ENCODE measurements at places on chromosomes 4 and X.
A peak's percentile ranks its signal among the peaks of the same experiment; 100 is the strongest.

DNA sequence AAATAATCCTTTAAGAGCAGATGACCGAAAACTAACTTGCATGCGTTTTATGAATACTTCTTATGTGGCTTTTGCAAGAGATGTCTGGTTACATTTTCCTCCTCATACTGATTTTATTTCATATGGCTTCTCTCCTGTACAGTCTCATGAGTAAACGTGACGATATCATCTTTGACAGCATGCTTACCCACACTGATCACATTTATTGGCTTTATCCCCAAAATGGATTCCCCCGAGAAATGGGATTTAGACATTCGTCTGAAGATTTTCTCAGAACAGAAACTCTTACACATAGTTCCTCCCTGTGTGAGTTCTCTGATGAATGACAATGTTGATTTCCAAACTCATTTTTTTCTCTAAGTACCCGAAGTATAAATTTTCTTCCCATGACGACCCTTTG lies 939.7 kb upstream of the LCORL start:
- no peak for DNase-seq

GRCh38 chr4:5524446-5525299 lies 183.7 kb downstream of the EVC2 start:
- no peak for DNase-seq

- no peak for DNase-seq
These were observed 2.0 kb upstream of the HELT start for GRCh38 chr4:185016101-185016940.

DNA sequence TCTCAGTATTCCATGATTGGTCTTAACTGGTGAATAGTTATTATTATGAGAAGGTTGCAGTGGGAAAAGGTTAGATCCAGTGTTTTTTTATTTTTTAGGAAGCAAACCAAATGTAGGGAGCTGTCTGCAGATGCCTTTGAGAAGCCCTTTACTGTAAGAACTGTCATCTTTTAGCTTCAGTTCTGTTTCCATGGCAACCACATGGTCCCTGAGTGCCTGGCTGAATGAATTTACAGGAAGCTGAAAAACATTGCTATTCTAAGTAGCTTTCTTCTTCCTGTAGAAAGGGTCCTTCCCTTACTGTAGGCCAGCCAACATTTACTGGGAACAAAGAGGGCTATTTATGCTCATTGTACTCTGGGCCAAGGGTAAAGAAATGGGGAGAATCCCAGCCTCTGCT lies 103.3 kb downstream of the DCLK2 start:
- no peak for DNase-seq

- no peak for DNase-seq
These were observed 354.1 kb downstream of the CHIC1 start for GRCh38 chrX:73916931-73917667.

DNA sequence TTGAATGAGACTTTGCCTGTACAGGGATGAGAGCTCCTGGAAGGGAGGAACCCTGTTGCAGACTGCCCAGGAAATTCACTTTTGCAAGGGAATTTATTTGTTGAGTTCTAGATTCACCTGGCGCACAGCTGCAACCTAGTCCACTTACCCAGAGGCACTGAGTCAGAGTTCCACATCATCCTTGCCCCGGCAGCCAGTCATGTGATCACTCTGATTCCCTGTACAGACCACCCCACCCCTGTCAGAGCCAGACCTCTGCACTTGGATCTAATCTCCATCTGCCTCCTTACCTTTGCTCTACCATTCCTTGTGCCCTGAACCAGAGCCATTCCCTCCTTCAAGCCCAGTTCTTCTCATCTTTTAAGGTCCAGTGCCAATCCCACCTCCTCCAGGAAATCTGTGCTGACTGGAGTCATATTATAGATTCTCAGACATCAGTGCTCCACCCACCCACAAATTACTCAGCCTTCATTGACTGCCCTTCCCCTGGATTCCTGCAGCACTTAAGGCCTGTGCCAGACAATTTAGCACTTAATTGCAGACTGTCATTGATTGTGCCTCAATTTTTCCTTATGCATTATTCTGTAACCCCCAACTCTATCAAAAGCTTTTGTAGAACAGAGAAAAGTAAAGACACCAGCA lies 84.1 kb upstream of the MAGEA4 start:
- no peak for DNase-seq

GRCh38 chr4:118308306-118309030 lies 44.3 kb downstream of the PRSS12 start:
- DNase-seq = no peak

DNA sequence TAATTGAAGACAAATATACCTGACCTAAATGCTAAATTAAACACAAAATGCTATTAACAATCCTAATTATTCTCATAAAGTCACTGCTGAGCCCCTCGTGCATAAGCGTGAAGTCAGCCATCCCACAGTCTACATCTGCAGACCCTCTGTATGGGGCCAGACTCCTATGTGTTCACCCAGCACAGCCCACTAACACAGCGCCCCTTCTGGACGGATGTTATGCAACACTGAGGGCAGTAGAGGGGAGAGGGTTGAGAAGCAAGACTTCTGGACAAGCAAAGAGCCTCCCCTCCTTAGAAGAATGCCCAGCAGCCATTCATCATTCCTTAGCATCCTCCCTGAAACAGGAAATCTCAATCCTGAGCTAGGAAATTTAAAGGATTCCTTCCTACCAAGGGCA lies 7.9 kb downstream of the TRPC3 start:
- no peak for DNase-seq

DNA sequence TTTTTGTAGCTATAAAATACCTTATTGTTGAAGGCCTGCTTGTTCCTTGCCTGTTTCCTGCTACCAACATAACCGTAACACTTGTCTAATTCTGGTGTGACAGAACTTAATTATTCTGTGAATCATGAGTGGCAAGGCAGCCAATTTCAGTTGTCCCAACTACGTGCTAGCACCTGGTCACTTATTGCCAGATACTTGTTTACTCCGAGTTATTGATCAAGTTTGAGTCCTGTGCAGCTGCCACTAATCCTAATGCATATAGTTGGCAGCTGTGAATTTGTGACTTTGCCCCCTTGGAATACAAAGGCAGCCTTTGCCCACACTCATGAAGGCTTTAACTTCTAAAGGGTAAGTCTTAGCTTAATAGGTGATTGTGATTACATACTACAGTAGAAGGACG lies 7.8 kb upstream of the RNF128 start:
- no peak for DNase-seq

DNA sequence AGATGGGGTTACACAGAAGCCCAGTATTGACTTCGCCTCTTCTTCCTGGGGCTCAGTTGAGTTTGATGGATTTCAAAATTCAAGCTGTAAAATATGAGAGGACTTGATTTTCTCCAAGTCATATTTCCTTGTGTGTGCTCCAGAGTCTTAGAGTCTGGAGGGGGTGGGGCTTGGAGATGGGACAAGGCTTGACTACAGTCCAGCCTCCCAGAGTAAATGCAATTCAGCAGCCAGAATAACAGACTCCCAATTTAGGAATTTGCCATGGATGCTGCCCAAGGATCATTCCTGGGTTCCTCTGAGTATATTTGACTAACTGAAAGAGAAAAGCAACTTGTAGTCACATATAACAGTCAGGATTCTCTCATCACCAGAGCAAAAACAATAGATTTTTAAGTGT lies 53.7 kb upstream of the RBPJ start:
- no peak for DNase-seq

DNA sequence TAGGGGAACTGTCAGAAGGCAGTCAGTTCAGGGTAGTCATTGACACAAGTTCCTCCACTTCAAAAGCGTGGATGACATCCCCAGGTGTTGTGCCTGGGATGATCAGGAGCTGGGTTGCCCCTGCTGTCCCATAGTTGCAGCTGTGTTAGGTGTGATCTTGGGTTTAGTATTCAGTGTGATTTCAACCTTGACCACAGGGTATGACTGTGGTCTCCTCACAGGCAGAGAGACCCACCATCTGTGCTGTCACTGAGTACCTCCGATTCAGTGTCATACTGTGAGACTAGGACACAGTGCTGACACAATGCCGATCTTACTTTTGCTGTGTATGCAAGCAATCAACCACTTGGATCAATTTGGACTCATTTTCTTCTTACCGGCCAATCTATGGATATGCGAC lies 25.2 kb downstream of the FOXR2 start:
- no peak for DNase-seq

DNA sequence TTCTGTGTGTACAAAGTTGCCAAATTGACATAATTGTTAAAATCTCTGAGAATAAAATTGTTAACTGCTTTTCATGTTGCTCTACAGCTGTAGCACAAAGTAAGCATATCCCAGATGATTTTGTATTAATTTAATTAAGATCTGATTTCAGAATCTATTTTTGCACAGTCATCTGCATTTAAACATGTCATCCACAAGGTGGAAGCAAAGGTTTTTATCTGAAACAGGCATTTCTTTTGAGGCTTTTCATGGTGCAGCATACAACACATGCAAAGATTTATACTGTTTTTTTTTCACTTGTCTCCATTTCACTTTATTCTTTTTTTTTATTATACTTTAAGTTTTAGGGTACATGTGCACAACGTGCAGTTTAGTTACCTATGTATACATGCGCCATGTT lies 51.2 kb downstream of the GC start:
- DNase-seq = no peak

DNA sequence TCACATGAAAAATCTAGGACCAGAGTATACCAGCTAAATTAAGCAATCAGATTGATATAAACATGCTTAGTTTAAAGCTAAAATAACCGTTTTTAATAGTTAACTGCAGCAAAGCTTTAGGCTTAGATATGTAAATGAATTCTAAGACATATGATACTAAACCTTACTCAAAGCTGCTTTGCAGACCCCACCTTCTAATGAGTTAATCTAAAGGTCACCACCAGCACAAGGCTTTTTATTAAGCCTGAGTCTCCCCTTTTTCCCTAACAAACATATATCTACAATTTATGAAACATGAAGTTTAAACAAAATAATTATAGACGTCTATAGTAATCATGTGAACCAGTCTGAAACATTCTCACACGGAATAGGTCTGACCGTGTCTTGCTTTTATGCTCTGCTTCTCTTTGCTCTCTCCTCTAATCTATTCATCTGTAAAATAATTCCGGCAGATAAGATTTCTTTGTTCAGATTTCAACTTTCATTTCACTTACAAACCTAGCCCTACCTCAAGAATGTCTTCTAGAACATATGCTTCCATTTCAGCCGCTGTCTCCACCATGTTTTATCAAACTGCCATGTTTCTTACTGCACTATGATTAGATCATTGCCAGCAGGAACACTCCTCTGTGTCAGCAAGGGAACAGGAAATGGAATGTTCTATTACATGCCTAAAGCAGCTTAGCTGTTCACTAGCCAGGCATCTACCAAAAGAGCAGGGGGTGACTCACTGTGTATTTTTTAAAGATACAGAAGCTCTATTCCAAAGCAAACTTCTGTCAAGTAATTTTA lies 35.9 kb downstream of the ANKRD17 start:
- DNase-seq = peak; percentile 69

DNA sequence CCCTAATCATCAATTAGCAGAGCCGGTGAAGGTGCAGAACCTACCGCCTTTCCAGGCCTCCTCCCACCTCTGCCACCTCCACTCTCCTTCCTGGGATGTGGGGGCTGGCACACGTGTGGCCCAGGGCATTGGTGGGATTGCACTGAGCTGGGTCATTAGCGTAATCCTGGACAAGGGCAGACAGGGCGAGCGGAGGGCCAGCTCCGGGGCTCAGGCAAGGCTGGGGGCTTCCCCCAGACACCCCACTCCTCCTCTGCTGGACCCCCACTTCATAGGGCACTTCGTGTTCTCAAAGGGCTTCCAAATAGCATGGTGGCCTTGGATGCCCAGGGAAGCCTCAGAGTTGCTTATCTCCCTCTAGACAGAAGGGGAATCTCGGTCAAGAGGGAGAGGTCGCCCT lies 3.3 kb upstream of the OPN1LW start:
- no peak for DNase-seq

- DNase-seq = no peak
These were observed 327.2 kb downstream of the NKX6-1 start for GRCh38 chr4:84171871-84172270.

GRCh38 chr4:140944572-140944971 lies 188.4 kb upstream of the TBC1D9 start:
- DNase-seq = no peak

- DNase-seq = no peak
These were observed 16.4 kb downstream of the SMIM10L2A start for GRCh38 chrX:135437867-135438733.

DNA sequence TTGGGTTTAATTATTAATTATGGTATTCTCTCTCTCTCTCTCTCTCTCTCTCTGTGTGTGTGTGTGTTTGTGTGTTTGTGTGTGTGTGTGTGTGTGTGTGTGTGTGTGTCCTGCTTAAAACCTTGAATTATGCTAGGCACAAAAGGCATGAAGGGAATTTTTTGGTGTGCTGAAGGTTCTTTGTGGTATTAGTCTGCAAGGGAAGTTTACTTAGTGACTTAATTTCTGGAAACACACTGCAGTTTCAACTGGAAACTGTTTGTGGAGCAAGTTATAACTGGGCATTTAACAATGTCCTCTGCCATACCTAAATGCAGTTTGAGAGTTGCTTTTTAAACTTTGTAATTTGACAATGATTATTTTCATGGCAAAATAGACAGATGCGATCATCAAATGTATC lies 111.7 kb downstream of the FRMPD4 start:
- DNase-seq = no peak

DNA sequence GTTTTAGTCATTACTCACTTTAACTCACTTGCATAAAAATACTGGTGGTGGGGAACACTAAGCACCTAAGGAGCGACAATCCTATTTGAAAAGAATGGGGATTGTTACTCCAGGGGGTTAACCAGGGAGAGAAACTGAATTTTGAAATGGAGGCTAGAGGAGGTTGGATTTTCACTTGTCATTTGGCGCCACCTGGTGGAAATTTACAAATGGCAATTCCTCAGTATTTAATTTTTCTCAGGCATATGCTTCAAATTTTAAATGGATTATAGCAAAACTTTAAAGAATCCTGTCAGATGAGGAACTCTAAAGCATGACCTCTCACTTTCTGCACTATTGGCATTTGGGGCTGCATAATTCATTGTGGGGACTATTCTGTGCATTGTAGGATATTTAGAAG lies 2.7 kb upstream of the GEMIN8 start:
- DNase-seq = peak; percentile 31

- no peak for DNase-seq
These were observed 320.4 kb upstream of the SLC7A11 start for GRCh38 chr4:138562544-138562991.

GRCh38 chrX:17488036-17488435 lies 113.0 kb downstream of the NHS start:
- DNase-seq = no peak

- no peak for DNase-seq
These were observed 3.1 kb downstream of the FRMPD3 start for GRCh38 chrX:107452581-107452980.

DNA sequence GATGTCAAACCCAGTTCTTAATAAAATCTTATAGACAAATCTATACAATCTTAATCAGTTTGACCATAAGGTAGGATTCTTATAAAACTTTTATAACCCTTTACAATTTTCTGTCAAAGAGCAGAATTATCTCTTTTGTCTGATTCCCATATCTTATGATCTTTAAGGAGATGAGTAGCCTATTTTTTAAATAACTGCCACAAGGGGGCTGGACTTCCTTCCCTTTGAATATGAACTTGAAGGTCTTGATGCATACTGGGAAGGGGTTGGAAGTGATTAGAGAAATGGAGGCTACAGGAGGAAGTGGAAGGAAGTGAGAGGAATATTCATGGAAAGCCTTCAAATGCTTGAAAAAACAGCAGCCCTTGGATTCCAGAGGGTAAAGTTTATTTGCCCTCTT lies 111.1 kb downstream of the APOOL start:
- no peak for DNase-seq

All from anterior cingulate cortex (tissue), 58 donors.